ENCODE measurements at places on chromosomes 16 and 17.

DNA sequence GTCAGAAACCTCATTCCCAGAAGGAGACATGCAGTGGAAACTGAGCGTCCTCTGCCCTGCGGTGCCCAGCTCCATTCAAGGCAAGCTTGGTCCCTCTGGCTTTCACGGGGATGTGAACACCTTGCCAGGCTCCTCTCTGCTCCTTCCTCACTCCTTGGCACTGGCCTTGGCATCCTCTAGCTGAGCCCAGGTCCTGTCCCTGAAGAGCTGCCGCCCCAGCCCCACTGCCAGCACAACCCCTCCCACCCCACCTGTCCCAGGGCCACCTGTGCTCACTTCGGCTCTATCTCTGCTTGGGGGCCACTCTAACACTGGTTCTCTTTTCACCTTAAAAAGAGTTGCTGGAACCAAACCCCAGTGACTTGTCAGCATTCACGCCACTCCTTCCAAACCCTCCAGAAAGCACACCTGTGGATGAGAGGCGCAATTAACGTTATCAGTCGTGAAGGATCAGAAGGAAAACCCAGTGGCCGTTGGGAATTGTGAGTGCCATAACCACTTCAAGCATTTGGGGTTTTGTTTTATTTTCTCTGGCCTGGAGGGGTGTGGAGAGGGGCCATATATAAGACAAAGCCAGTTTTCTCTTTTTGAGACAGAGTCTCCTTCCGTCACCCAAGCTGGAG lies 103.7 kb downstream of the AXIN2 start:
- no peak for DNase-seq

DNA sequence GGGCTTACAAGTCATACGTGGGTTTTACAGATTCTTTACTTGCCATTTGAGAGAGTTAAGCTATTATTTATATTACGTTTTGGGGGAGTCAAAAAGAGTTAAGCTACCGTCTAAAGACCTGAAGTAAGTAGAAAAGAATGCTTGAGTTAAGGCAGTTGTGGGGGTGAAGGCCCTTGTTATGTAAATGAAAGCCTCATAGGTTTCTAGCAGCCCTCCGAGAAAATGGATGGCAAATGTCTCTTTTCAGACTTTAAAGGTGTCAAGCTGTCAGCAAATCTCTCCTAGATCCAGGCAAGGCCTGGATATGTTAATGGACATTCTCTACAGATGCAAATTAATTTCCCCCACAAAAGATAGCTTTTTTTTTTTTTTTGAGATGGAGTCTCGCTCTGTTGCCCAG lies 7.2 kb upstream of the EIF4A3 start:
- DNase-seq = no peak

- peak; percentile 54 for DNase-seq
These were observed 17.7 kb upstream of the MNT start for GRCh38 chr17:2418572-2418971.

GRCh38 chr17:17757956-17758845 lies 76.9 kb downstream of the RAI1 start:
- no peak for DNase-seq

DNA sequence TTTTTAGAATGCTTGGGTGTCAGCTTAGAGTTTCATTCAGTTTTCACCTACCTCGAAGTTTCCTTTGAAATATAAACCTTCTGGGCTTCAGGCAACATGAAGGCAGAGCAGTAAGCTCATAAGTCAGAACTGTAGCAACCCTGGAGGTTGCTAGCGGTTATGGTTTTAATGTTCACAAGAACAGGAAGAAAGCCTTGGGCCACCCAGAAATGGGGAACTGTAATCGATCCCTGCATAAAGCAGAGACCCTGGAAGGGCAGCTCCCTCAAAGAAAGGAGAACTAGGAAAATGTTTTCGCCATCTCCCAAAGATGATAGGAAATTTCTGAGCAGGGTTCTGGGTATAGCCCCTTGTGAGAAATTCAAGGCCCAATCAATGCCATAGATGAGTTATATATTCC lies 47.8 kb upstream of the RASL10B start:
- no peak for DNase-seq

DNA sequence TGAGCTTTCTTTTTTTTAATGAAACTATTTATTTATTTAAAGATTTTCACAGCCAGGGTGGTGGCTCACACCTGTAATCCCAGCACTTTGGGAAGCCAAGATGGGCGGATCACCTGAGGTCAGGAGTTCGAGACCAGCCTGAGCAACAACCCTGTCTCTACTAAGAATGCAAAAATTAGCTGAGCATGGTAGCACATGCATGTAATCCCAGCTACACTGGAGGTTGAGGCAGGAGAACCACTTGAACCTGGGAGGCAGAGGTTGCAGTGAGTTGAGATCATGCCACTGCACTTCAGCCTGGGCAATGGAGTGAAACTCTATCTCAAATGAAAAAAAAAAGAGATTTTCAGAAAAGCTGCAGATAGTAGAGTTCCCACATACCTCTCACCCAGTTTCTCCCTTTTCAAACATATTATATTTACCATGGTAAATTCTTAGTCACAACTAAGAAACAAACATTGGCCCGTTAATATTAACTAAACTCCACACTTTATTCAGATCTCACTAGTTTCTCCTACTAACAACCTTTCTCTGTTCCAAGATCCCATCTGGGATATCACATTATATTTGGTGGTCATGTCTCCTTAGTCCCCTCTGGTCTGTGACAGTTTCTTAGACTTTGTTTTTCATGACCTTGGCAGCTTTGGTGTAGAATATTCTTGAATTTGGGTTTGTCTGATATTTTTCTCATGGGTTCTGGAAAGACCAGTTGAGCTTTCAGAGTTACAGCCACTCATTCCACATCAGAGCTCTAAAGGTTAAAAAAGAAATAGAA lies 7.8 kb upstream of the TAT start:
- DNase-seq = no peak

DNA sequence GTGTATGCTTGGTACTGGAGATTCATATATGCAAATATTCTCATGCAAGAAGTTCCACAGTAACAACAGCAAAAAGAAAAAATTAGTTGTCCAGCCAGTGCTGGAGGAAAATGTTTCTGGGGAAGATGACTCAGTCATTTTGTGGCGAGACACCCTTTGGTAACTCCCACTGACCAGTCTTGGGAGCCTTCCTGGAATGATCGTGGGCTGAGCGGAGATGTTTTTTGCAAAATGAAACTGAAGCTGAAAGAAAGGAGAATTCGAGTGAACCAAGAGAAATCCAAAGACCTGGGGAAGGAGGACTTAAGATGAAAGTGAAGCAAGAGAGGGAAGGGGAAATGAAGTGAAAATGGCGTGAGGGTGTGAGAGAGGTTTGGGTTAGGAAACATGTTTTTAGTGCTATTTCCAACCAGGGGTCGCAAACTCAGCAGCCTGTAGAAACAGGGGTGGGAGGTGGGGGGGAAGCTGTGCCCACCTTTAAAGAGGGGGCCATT lies 5.2 kb downstream of the ITPRIPL2 start:
- peak; percentile 78 for DNase-seq

GRCh38 chr17:46809110-46809571 lies 9.4 kb downstream of the WNT3 start:
- DNase-seq = peak; percentile 98

- no peak for DNase-seq
These were observed 3.6 kb downstream of the C17orf58 start for GRCh38 chr17:67992548-67993152.

GRCh38 chr16:58678716-58679115 lies 5.9 kb downstream of the SLC38A7 start:
- no peak for DNase-seq

- DNase-seq = no peak
These were observed 40.1 kb upstream of the RHOT1 start for GRCh38 chr17:32102172-32102571.

DNA sequence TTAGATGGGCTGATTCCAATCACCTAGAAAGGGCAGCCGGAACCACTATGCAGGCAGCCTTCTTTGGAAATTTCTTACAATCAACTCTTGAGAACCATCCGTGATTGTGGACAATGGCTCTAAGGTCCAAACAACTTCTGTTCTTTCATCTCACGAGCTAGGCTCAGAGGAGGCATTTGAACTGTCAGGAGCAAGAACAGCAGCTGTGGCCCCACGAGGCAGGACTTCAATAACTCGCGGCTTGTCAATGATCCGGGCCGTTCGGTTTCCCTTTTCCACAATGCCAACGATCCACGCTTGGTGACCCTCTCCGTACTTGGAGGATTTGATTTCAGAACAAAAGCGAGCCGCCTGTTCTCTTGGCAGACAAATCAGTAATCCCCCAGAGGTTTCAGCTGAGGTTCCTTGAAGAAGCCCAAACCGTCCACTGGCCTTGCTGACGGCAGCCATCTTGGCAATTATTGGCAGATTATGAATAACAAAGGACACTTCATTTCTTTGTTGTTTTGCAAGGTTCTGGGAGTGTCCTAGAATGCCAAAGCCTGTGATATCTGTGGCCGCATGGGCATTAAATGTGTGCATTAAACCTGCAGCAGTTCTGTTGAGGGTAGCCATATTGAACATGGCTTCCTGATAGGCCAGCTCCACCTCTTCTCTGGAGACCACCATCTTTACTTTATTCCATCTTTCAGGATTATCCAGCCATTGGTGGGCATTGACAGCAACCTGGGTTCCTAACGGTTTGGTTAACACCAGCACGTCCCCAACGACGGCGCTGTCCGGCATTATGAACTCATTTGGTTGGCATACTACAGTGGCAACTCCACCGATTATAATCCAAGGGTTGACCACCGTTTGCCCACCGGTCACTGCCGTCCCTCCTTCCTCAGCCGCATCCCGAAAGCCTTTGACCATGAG lies 1.2 kb downstream of the SEPHS2 start:
- no peak for DNase-seq

DNA sequence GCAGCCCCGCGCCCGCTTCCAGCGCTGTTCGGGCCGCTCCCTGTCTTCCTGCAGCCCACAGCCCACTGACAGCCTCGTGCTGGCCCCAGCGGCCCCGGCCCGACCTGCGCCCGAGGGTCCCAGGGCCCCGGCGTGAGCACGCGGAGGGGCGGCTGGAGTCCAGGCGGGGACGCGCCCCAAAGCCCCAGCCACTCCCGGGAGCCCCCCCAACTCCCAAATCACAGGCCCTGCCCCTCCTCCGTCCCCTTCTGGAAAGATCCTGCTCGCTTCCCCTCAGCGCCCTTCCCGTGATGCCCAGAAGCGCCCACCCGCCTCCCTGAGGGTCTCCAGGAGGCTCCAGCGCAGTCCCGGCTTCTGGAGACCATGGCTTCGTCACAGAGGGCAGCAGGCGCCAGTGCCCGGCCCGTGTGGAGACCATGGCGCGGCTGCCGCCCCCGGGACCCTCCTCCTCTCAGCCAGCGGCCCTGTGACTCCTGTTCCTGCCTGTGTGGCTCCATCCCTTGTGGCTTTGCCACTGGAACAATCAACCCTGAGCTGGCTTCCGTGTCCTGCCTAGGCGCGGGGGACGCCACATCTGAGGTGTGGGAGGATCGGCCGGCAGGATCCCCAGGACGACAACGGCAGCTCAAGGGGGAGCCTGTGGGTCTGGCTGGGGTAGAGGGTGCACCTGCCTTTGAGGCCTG lies 3.9 kb downstream of the UTS2R start:
- no peak for DNase-seq

- no peak for DNase-seq
These were observed 1954.7 kb downstream of the TP53TG3F start for GRCh38 chr16:35414139-35414538.

GRCh38 chr16:62014319-62014923 lies 21.8 kb downstream of the CDH8 start:
- no peak for DNase-seq

GRCh38 chr17:8803531-8804420 lies 4.6 kb upstream of the MFSD6L start:
- no peak for DNase-seq

DNA sequence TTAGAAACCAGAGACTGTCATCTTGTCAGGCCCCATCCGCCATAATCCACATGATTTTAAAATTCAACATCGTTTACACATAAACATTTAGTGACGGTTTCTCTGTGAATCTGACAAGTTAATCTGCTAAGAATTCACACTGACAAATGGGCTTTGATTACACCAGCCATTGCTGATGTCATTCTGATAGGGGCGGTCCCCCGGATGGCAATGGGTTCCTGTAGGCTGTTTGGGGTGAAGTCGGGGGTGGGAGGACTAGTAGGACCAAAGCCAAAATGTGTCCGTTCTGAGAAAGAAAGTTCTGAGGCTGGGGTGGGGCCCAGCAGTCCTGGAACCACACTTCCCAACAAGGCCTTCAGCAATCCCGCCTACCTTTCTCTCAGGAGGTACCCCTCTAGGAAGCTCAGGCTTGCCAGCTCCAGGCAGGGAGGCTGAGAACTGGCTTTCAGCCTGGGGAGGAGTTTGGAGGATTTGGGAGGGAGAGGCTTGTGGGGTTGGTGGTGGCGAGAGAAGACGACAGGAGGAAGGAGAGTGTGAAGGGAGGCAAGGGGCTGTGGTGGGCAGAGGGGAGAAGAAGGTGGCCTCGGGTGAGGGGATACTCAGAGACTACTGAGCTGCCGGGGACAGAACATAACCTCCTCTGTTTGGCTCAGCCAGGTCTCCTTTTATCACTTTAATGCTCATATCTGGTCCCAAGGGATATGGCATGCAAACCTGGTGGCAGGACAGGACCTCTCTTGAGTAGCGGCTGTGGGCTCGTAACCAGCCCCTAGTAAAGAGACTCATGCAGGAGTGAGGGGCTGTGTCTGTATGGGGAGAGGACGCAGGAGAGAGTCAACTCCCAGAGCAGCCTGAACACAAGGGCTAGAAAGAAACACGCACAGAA lies 8.6 kb downstream of the HIC1 start:
- no peak for DNase-seq

DNA sequence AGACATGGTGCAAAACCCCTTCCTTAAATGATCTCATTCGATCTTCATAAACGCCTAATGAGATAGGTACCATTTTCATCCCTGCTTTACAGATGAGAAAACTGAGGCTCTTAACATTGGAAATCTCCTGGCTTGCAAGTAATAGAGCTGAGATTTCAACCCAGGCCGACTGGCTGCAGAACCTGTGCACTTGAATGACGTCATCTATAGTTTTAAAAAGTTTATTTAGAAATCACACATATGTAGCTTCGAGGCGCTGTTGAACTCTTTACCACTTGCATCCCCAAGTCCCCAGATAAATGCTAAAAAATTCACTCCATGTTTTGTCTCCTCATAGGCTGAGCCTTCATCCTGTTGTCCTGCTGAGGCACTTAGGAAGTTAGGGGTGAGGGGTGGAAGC lies 30.0 kb downstream of the CFAP52 start:
- DNase-seq = no peak

DNA sequence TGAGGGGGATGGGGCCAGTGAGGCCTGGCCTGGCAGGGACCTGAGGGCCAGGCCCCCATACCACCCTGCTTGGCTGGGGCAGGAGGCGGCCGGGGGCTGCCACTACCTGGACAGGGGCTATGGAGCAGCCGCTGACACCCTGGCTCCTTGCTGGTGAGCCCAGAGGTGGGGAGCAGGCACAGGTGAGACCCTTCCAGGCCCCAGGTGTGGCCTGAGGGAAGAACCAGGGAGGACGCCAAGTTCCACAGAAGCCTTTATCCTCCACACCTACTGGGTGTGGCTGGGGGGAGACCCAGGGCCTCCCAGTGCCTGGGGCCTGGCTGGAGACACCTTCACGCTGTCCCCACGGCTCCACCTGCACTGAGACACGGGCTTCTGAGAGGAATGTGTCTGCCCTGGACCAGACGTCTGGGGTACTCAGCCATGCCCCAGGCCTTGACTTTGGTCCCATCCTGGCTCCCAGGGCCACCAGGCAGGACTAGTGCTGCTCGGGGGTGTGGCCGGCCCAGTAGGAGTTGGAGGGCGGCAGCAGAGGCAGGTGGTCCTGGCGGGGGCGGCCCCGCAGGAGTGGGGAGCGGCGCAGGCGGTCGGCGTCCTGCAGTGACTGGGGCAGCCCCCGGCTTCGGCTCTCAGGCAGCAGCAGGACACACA lies 4.7 kb downstream of the SLC22A31 start:
- DNase-seq = peak; percentile 74
